ENCODE measurements at places on chromosomes 12 and 14.

- no peak for DNase-seq
Measured at GRCh38 chr12:5433081-5433844, 1.4 kb downstream of the NTF3 start.

DNA sequence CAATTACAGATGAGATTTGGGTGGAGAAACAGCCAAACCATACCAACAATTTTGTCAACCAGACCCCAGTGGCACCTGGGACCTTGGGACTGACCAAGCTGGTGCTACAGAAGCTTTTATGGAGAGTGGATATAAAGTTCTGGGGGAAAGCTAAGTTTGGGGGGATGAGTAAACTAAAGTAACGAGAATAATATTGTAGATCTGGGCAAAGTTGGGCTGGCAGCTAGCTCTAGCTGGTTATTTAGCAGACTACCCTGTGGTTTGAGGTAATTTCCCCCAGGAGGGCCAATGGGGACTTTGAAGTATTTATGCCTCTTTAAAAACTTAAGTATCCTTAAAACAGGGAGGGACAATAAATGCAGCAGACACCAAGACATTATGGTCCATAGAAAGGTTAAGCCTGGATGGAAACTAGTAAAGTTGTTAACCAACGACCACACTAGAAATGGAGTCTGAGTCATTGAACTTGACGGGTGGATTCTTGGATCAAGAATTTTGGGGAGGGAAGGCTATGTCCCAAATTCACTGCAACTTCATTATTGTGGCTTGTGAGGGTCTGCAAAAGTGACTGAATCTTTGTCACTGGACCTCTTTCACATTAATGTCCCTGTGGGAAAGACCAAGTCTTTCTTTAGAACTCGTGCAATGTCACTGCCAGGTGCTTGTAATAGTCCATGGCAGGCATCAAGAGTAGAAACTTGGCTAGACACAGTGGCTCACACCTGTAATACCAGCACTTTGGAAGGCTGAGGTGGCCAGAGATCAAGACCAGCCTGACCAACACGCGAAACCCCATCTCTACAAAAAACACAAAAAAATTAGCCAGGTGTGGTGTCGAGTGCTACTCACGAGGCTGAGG lies 48.5 kb upstream of the OR5AU1 start:
- no peak for DNase-seq

- DNase-seq = no peak
Measured at GRCh38 chr12:52175371-52176350, 16.2 kb downstream of the KRT80 start.

GRCh38 chr12:3534511-3534910 lies 43.5 kb downstream of the PRMT8 start:
- no peak for DNase-seq

DNA sequence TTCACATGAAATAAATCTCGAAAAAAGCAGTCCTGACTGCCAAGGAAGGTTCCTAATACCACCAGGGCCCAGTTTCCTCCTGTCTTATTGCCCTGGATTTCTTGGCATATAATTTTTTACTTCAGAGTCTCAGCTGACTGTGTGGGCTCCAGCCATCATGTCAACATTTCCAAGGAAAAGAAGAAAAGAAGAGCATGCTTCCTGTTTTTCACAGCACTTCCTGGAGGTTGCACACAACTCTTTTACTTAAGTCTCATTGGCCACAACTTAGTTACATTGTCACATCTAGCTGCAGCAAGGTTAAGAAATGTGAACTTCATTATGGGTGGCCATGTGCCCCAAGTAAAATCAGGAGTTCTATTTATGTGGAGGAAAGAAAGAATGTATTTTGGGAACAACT lies 24.3 kb downstream of the DACT1 start:
- no peak for DNase-seq

DNA sequence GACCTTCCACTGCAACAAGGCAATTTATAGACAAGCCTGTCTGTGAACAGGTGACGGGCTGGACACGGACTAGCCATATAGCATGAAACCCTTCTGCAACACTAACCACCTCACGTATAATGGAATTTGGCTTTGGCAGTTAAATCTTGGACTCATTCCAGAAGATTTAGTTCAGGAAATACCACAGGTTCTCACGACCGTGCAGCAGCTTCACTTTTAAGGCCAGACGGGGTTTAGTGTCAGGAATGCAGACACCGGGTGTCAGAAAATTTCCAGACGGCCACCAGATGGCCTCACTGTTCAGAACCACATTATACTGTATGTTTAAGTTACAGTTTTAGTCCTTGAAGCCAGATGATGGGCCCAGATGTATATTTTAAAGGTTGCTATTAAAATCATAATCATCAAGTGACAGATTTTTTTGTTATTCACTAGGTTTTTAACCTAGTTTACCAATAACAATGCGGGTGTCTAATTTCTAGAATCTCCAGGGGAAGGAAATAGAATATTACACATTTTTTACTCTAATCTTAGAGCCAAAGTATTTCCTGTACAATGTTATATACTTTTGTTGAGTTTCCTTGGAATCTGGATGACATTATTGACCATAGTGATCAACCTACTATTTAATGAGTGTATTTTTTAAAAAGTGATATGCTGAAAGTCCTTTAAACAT lies 90.5 kb upstream of the TMPO start:
- DNase-seq = peak; percentile 31

DNA sequence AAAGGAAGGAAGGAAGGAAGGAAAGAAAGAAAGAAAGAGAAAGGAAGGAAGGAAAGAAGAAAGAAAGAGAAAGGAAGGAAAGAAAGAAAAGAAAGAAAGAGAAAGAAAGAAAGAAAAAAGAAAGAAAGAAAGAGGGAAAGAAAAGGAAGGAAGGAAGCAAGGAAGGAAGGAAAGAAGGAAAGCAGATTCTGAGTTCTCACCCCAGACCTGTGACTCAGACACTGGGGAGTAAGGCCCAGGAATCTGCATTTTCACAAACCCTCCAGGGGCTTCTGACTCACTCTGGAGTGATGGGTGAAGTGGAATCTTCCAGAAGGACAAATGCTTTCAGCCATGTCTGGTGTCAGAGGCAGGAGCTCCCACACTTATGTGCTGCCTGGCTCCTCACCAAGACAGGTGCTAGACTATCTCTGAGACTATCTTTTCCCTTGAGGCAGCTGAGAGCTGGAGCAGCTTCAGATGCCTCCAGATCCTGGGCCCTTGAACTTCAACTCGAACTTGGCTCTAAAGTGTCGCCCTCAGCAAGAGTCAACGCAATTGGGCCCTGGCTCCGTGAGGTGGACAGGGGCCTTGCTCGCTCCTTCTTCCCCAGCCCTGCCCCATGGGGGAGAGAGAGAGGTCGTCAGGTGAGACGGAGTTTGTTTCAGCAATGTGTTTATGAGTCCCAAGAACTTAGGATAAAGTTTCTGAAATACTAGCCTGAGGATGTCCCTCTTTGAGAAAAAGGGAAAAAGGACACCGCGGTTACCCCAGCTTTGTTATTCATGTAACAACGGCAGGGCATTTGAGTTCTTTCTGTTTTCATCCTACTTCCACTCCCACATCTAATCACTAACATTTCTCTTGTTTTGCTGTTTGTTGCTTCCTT lies 19.8 kb upstream of the SCARB1 start:
- DNase-seq = no peak

DNA sequence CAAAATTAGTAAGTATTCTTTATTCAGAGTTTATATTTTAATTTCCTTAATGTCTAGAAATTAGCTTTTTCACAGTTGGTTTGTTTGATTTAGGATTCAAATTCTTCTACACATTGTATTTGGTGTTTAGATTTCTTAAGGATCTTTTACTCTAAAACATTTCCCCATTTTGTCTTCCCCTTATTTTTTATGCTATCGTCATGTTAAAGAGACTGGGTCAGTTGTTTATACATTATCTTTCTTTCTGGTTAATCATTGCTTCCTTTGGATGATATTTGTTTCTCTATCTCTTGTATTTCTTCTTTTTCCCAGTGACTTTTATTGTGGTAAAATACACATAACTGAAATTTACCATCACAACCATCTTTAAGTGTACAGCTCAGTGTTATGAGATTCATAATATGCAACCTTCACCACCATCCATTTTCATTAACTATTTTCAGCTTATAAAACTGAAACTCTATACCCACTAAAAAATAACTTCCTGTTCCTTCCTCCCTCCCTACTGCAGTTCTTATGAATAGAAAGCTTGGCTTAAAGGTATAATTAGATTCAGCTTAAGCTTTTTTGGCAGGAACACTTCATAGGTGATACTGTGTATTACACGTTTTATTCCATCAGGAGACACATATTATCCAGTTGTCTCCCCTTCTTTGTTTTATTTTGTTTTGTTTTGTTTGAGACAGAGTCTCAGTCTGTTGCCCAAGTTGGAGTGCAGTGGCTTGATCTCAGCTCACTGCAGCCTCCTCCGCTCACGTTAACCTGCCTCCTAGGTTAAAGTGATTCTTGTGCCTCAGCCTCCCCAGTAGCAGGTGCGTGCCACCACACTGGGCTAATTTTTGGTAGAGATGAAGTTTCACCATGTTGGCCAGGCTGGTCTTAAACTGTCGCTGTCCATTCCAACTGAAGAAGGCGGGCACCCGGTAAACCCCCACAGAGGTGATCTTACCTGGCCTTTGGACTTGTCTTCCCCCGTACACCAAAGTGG lies 45.0 kb downstream of the NOPCHAP1 start:
- DNase-seq = no peak

GRCh38 chr12:89700191-89700810 lies 8.3 kb downstream of the ATP2B1 start:
- DNase-seq = no peak

GRCh38 chr14:104332634-104333270 lies 194.4 kb downstream of the KIF26A start:
- DNase-seq = no peak

DNA sequence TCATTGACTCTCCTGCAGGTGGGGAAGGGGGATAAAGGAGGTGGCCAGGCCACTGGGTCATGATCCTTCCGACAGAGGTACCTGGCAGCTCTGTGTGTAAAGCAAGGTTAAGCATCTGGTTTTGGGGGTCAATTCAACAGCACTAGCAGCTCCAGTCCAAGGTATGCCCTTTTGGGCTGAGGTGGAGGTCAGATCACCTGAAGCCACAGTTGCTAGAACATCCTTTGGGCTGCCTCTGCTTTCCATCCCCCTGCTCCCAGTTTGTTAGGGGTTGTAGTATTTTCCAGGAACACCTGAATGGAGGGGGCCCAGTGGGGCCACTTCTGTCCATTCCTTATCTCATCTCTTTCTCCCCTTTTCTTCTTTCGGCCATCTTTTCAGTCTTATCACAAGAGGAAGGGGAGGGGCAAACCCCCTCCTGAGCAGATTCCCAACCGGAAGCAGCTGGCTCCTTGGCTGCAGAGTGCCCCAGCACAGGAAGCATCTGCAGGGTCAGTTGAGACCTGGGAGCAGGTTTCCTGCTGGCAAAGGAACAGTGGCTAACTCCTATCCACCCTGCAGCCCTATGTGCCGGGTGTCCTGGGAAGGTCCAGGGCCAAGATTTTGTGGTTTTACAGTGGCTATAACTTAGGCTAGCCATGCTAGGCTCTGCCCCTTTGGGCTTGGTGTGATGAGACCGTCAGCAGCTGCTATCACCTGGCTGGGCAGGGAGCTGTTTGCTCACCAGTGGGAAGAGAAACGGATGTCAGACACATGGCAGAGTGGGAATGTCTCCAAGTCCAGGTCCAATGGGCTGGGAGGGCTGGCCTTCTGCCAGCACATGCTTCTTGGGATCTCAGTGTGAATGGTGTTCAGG lies 40.2 kb downstream of the SH2B3 start:
- DNase-seq = no peak

- DNase-seq = no peak
Measured at GRCh38 chr14:29035134-29035533, 268.5 kb downstream of the FOXG1 start.

DNA sequence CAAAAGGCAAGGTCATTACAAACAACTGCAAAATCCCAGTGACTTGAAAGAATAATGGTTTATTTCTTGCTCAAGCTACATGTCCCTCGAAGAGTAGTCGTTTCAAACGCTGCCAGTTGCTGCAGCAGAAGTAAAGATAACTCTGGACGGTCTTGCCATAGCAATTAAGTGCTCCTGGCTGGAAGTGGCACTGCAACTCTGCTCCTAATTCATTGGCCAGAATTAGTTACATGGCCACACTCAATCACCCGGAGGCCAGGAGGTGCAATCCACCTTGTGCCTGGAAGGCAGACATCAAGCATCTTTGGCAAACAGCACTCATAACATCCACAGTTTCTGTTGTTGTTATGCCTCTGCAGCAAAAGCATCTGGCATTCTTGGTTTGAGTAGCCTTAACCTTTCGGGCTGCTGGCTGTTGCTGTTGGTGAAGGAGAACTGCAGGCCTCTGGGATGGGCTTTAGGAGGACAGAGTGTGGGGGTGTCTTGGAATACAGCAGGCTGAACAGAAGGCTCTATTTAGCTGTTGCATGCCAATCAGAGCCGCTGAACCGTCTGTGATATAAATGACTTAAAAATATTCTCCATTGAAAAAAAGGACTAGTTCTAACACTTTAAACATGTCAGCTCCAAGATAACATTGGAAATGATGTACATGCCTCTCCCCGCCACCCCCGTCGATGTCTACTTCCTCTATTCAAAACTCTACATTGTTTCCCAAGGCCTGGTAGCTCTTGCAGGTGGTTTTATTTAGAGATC lies 123.5 kb upstream of the DYRK2 start:
- no peak for DNase-seq

- DNase-seq = no peak
Measured at GRCh38 chr12:75935539-75936242, 95.9 kb downstream of the PHLDA1 start.

GRCh38 chr12:98939350-98939749 lies 294.3 kb downstream of the APAF1 start:
- DNase-seq = no peak

DNA sequence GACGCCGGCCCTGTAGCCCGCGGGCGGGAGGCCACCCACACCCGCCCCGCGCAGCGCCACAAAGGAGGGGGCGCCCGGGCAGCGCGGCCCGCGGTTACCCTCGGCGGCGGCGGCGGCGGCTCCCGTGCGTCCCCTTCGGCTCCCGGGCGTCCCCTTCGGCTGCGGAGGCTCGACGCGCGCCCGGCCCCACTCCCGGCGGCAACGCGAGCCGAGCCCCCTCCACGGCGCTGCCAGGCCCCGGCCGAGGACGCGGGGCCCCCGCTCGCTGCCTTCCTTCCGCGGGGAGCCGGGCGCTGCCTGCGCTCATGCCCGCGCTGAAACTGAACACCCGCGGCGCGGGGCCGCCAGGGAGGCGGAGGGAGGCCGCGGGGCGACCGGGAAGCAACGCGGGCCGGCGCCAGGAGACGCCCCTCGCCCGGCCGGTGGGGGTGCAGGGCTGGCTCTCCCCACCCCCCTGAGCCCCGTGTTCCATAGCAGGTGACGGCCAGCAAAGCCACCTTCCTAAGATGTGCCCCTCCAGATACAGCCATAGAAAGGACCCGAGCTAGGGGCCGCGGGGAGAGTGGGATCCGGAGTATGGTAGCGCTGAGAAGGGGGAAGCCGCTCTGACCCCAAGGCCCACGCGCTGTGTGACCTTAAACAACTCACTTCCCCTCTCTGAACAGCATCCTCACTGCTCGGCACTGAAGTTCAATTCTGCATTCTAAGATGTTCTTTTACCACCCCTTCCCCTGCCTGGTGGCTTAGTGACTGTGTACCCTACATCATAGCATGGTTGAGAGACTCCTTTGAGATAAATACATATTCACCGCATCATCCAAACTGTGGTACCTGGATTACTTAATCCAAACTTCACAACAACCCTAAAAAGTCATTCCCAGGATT lies 42.8 kb downstream of the KDM2B start:
- no peak for DNase-seq

Measured in stimulated activated CD4-positive, alpha-beta T cell treated with anti-CD3 and anti-CD28 coated beads, Interleukin-4, amount 100 ng/mL, for 48 hours (primary cell).